Sigmoid colon (tissue), 7 donors: ENCODE measurements at places on chromosomes 3 and 15. TPM values are rescaled to one million over a fixed set of nuclear protein-coding genes. Genes with fewer than 3 reads are reported as not detected.

- H3K27me3 ChIP-seq = no peaks in the 10 kb centered on the region
- no peak overlapping the region for H3K4me3 ChIP-seq
- peak overlapping the region; percentile 69 for H3K27ac ChIP-seq
- H3K36me3 ChIP-seq = no peaks in the 10 kb centered on the region
- no peak for DNase-seq
- H3K4me1 ChIP-seq = peaks cover 46% of the 10 kb centered on the region
Observed at GRCh38 chr3:24388611-24389010, 106.0 kb downstream of the THRB start.

DNA sequence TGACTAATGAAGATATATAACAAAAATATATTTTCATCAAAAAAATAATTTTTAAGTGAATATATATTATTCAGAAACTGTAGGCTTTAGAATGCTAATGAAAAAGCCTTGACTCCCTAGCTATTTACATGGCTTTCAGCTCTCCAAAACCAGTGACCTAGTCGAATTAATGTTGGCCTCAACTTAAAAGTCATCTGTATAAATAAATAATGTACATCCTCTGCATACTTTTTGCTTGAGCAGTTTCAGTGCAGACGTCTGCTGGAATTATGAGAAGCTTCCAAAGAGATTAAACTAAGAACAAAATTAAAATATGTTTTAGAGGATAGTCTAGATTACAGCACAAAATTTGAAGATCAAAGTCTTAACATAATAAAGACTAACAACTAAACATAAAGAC lies 520.4 kb upstream of the ALCAM start:
- DNase-seq = no peak
- no peaks in the 10 kb centered on the region for H3K4me1 ChIP-seq
- no peaks in the 10 kb centered on the region for H3K27me3 ChIP-seq
- H3K36me3 ChIP-seq = no peaks in the 10 kb centered on the region
- H3K4me3 ChIP-seq = no peak overlapping the region

DNA sequence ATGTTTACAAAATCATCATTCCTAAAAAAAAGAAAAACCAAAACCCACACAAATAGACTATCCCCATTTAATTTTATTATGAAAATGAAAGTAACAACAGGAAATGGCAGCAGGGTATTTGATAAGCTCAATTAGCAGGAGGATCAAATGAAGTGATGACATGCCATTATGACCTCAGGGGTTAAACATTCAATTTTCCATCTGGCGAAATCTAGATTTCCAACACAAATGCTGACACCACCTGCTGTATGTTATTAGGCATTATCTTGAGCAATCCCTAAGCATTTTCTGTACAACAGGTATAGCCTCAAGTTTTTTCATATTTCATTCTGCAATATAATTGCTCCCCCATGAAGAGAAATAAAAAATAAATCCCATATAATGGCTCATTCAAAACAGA lies 57.1 kb downstream of the SHQ1 start:
- no peak for DNase-seq
- no peaks in the 10 kb centered on the region for H3K27me3 ChIP-seq
- no peak overlapping the region for H3K27ac ChIP-seq
- no peaks in the 10 kb centered on the region for H3K4me1 ChIP-seq
- no peak overlapping the region for H3K4me3 ChIP-seq

- DNase-seq = peak; percentile 71
- no peak overlapping the region for H3K4me3 ChIP-seq
- H3K36me3 ChIP-seq = no peaks in the 10 kb centered on the region
- H3K4me1 ChIP-seq = peaks cover 47% of the 10 kb centered on the region
- peaks cover 21% of the 10 kb centered on the region for H3K27me3 ChIP-seq
Observed at GRCh38 chr15:57384024-57384423, 7.7 kb downstream of the CGNL1 start.

- H3K27me3 ChIP-seq = no peaks in the 10 kb centered on the region
- no peak overlapping the region for H3K4me3 ChIP-seq
- no peak overlapping the region for H3K27ac ChIP-seq
- H3K4me1 ChIP-seq = no peaks in the 10 kb centered on the region
Observed at GRCh38 chr15:69604072-69604411, 151.4 kb downstream of the RPLP1 start.

DNA sequence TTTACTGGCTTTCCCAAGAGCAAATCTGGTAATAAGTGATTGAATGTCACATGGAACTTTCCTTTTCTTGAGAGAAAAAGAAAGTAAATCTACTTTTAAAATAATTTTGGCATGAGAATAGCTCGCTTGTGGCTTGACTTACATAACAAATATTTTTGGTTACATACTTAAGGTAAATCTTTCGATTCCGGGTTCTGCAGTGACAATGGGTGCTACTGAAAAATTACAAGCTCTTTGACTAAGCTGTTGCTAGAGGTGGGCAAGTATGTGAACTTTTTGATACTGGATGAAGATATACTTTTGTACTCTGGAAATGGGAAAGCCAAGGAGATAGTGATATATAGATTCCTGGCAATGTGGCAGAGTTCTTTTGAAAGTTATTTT lies 51.9 kb upstream of the OTOL1 start:
- no peaks in the 10 kb centered on the region for H3K4me1 ChIP-seq
- no peaks in the 10 kb centered on the region for H3K36me3 ChIP-seq
- H3K27me3 ChIP-seq = no peaks in the 10 kb centered on the region
- H3K27ac ChIP-seq = no peak overlapping the region
- H3K4me3 ChIP-seq = no peak overlapping the region
- no peak for DNase-seq

DNA sequence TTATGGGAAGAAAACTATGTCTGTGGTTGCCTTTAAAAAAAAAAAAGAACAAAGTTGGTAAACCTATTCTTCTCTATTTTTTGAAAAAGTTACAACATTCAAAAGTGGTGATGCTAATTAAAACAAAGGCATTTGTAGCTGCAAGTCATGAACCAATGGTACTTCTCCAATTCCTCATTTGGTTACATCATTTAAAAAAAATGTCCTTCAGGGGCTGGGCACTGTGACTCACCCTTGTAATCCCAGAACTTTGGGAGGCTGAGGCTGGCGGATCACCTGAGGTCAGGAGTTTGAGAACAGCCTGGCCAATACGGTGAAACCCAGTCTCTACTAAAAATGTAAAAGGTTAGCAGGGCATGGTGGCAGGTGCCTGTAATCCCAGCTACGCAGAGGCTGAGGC lies 574.6 kb downstream of the VGLL3 start:
- H3K27ac ChIP-seq = no peak overlapping the region
- H3K27me3 ChIP-seq = no peaks in the 10 kb centered on the region
- DNase-seq = no peak
- H3K4me3 ChIP-seq = no peak overlapping the region

Gene GAP43
- 4.4 TPM for total RNA-seq

Gene SLC24A5
- total RNA-seq = not detected

Gene COL6A6
- not detected for total RNA-seq

Gene RETNLB
- not detected for total RNA-seq

Gene SMCO1
- not detected for total RNA-seq
